HepG2 (cell line): ENCODE measurements at places on chromosomes 6 and 20.
A peak's percentile ranks its signal among the peaks of the same experiment; 100 is the strongest.

- DNase-seq: no peak
- peaks cover 10% of the 10 kb centered on the region for H3K4me1 ChIP-seq
- no peak overlapping the region for H3K4me3 ChIP-seq
- no peaks in the 10 kb centered on the region for H3K36me3 ChIP-seq
- H3K27me3 ChIP-seq: no peaks in the 10 kb centered on the region
Observed at GRCh38 chr6:5553767-5554166, 292.5 kb downstream of the FARS2 start.

DNA sequence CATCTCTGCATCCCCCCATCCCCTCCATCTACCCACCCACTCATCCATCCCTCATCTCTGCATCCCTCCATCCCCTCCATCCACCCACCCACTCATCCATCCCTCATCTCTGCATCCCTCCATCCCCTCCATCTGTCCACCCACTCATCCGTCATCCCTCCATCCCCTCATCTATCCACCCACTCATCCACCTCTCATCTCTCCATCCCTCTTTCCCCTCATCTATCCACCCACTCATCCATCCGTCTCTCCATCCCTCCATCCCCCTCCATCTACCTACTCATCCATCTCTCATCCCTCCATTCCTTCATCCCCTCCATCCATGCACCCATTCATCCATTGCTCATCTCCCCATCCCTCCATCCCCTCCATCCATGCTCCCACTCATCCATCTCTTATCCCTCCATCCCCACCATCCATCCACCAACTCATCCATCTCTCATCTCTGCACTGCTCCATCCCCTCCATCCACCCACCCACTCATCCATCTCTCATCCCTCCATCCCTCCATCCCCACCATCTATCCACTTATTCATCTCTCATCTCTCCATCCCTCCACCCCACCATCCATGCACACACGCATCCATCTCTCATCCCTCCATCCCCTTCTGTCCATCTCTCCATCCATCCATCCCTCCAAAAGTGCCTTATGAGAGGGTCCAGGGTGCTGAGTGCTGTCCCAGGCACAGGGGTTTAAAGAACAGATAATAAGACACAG lies 51.4 kb downstream of the WDR27 start:
- no peak overlapping the region for H3K4me3 ChIP-seq
- no peaks in the 10 kb centered on the region for H3K27me3 ChIP-seq
- no peak for DNase-seq
- H3K4me1 ChIP-seq: no peaks in the 10 kb centered on the region

DNA sequence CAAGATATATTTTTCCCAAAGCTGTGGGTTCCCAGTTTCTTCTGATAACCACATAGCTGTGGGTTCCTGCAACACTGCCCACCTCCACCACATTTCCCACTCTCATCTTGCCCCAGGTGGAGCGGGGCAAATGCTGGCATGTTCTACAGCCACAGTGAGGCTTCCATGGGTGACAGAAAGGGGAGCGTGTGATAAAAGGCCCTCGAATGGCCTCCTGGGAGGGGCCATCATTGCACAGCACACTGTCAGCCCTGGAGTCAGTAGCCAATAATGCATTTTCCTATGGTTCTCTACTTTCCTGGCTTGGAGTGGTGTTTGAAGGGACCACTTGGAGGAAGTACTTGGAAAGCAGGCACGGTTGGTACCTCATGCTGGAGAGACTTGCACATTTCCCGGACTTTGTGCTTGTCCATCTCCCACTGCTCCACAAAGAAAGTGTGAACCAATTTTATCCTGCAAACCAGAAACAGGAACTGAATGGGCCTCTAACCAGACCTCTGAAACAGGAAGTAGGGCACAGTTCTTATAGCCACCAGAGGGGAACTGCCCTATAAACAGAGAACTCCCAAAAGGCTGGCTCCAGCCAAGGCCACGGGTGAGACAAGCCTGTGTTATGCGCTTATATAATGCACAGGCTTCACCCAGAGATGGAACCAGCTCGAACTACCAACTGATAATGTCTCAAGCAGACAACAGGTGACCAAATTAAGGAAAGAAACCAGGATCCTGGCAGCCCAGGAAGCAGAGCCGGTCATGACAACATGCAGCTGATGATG lies 8.6 kb downstream of the MAP3K5 start:
- H3K27me3 ChIP-seq: no peaks in the 10 kb centered on the region
- H3K36me3 ChIP-seq: no peaks in the 10 kb centered on the region
- no peaks in the 10 kb centered on the region for H3K4me1 ChIP-seq
- no peak overlapping the region for H3K27ac ChIP-seq
- no peak overlapping the region for H3K4me3 ChIP-seq

DNA sequence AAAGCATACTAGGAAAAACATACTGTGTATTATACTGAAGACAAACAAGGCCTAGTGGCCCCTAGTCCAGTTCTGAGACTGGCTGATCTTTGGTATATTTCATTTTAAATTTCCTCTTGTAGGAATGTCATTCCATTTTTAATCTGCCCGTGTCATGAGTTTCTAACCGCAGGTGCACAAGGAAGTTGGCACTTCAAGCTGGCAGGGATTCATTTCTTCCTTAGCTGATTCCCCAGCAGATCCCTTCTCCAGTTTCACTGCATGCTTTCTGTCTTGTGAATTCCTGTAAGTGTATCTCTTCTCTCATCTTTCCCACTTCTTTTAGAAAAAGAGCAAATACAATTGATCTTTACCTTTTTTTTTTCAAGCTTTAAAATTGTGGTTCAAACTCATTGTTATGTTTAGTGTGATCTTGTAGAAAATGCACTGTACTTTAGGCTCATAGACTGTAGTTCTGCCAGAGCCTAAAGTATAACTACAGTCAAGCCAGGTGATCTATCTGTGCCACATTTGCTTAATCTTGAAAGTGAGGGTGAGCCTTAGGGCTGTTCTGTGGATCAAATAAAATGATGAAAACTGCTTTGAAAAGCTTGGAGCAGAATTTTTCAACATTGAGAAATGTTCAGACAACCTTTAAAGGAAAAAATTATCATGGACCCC lies 37.0 kb downstream of the RNF217 start:
- no peak overlapping the region for H3K27ac ChIP-seq
- H3K36me3 ChIP-seq: no peaks in the 10 kb centered on the region
- DNase-seq: no peak
- H3K4me1 ChIP-seq: no peaks in the 10 kb centered on the region
- H3K4me3 ChIP-seq: no peak overlapping the region

- H3K27me3 ChIP-seq: no peaks in the 10 kb centered on the region
- no peaks in the 10 kb centered on the region for H3K4me1 ChIP-seq
Observed at GRCh38 chr6:103101267-103101666, 1707.8 kb downstream of the GRIK2 start.

DNA sequence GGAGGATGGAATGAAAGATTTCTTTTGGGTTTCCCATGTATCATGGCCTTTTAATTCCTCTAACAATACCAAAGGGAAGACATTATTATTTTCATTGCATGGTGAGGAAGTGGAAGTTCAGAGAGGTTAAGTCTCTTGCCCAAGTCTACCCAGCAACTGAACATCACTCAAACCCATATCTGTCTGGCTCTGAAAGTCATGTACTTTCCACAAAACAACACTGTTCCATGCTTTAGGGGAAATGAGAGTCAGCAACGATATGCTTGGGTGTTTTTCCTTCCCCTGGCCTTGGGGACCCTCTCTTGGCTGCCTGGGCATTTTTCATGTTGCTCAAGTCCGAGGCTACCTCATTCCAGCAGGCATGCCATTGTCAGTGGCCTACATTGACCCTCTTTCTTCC lies 118.8 kb downstream of the ADTRP start:
- H3K27ac ChIP-seq: no peak overlapping the region
- no peaks in the 10 kb centered on the region for H3K36me3 ChIP-seq
- no peak for DNase-seq
- peaks cover 19% of the 10 kb centered on the region; the same call in 2 of the 3 replicates for H3K27me3 ChIP-seq

DNA sequence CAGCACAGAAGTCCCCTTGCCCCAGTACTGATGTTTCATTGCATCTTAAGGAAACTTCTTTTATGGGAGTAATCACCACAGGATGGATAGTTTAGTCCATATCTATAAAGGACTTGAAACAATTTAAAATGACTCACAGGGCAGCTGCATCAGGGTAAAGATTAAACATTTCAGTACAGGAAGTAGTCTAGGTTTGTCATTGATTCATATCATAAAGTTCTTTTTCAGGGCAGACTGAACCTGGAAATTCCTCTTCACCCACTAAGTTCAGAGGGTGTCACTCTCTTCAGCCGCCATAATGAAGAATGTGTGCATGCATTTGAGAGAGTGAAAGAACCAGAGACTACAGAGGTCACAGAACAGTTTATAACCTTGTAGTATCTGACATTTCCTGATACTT lies 296.3 kb upstream of the JAG1 start:
- no peaks in the 10 kb centered on the region for H3K27me3 ChIP-seq
- DNase-seq: no peak
- no peak overlapping the region for H3K27ac ChIP-seq
- H3K4me1 ChIP-seq: no peaks in the 10 kb centered on the region
- H3K4me3 ChIP-seq: no peak overlapping the region

- DNase-seq: peak; percentile 70
- no peak overlapping the region for H3K27ac ChIP-seq
- H3K4me1 ChIP-seq: no peaks in the 10 kb centered on the region
- H3K27me3 ChIP-seq: 0 out of 3 replicates have a peak, but pooled peaks cover 3% of the 10 kb centered on the region
- no peak overlapping the region for H3K4me3 ChIP-seq
Observed at GRCh38 chr6:70371454-70372105, 41.7 kb upstream of the FAM135A start.

GRCh38 chr6:139686308-139686707 lies 311.9 kb upstream of the CITED2 start:
- no peaks in the 10 kb centered on the region for H3K36me3 ChIP-seq
- H3K27ac ChIP-seq: no peak overlapping the region
- H3K4me1 ChIP-seq: 0 out of 2 replicates have a peak, but pooled peaks cover 4% of the 10 kb centered on the region
- H3K27me3 ChIP-seq: no peaks in the 10 kb centered on the region

DNA sequence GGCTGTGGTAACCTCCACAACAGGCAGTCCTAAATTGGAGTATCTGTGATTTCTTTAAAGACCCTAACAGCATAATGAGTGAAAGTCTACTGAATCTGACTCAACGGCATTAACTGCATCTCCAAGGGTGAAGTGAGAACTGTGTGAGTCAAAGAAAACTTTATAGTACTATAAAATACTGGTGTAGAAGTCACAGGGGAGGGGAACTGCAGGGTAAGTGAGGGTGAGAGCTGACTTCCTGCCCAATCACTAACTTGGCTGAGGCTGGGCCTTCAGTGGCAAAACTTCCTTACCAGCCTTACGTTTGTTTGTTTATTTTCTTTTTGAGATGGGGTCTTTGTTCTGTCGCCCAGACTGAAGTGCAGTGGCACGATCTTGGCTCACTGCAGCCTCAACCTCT lies 109.8 kb downstream of the PTPRK start:
- no peak overlapping the region for H3K27ac ChIP-seq
- no peak overlapping the region for H3K4me3 ChIP-seq
- no peaks in the 10 kb centered on the region for H3K27me3 ChIP-seq
- H3K36me3 ChIP-seq: no peaks in the 10 kb centered on the region; the same call in 2 of the 3 replicates

DNA sequence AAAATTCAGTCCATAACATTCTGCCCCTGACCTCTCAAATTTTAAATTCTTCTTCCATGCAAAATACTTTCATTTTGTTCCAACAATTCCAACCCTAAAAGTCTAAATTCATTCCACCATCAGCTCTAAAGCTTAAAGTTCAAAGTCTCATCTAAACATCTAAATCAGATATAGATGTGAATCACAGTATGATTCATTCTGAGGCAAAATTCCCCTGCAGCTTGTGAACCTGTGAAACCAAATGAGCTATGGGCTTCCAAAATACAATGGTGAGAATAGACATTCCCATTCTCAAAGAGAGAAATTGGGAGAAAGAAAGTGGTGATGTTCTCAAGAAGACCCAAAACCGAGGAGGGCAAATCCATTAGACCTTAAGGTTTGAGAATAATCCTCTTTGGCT lies 309.8 kb downstream of the HIVEP2 start:
- peaks cover 12% of the 10 kb centered on the region for H3K4me1 ChIP-seq
- no peak overlapping the region for H3K4me3 ChIP-seq
- no peaks in the 10 kb centered on the region; the same call in 2 of the 3 replicates for H3K27me3 ChIP-seq
- H3K27ac ChIP-seq: no peak overlapping the region

DNA sequence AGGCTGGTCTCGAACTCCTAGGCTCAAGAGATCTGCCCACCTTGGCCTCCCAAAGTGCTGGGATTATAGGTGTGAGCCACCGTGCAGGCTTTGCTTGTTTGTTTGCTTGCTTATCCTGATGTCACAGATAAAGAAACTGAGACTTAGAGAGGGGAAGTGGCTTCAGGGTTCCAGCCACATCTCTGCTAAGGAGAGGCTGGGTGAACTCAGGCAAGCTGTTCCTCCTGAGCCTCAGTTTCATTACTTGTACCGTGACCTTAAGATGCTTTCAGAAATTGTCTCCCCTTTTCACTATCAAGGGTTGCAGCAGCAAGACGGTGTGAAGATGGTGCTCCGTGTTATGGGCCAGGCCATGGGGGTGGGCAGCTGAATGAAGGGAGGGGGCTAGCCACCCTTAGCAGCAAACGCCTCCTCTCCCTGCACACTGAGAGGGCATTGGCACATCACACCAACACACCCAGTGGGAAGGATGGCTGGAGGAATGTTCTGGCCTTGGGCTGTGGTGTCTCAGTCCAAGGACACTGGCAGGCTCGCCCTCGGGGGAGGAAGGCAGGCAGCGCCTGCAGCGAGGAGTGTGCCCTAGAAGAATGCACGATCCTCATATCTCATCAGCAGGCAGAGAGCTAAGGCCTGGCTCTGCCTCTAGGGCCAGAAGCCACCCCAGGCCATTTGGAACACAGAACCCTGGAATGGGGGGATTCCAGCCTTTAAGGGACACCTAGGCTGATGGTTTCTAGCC lies 48.2 kb upstream of the TLDC2 start:
- H3K36me3 ChIP-seq: peaks cover 36% of the 10 kb centered on the region
- H3K27ac ChIP-seq: no peak overlapping the region
- 0 out of 2 replicates have a peak, but pooled peaks cover 6% of the 10 kb centered on the region for H3K4me1 ChIP-seq
- no peaks in the 10 kb centered on the region for H3K27me3 ChIP-seq
- no peak overlapping the region for H3K4me3 ChIP-seq

- H3K27me3 ChIP-seq: peaks cover 31% of the 10 kb centered on the region; the same call in 2 of the 3 replicates
- DNase-seq: no peak
- H3K4me1 ChIP-seq: peaks cover 24% of the 10 kb centered on the region
Observed at GRCh38 chr6:44665683-44666082, 278.2 kb downstream of the CDC5L start.

- no peaks in the 10 kb centered on the region for H3K27me3 ChIP-seq
- H3K4me3 ChIP-seq: no peak overlapping the region
- H3K36me3 ChIP-seq: 0 out of 3 replicates have a peak, but pooled peaks cover 4% of the 10 kb centered on the region
- H3K4me1 ChIP-seq: no peaks in the 10 kb centered on the region
- no peak overlapping the region for H3K27ac ChIP-seq
Observed at GRCh38 chr6:140849456-140849855, 1283.3 kb upstream of the GJE1 start.

- H3K36me3 ChIP-seq: no peaks in the 10 kb centered on the region
- H3K4me1 ChIP-seq: no peaks in the 10 kb centered on the region
- H3K4me3 ChIP-seq: no peak overlapping the region
- no peaks in the 10 kb centered on the region for H3K27me3 ChIP-seq
- DNase-seq: no peak
- no peak overlapping the region for H3K27ac ChIP-seq
Observed at GRCh38 chr6:106670236-106670635, 40.9 kb downstream of the QRSL1 start.
